ENCODE measurements at places on chromosomes 7 and 10.

DNA sequence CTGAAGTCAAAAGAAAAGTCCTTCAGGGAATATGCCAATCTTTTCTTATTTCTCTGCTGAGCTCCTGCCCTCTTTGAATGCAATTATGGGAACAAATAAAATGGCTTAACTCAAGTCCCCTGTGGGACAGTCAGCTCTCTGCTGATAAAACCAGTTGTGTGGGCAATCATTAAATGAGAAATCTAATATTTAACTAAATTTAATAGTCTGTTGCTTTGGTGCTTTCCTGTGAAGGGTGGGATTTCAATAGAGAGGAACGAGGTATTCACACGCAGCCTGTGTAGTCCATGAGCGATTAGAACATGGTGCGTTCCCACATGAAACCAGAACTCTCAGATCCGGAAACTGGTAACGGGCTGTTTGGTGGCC is 138.4 kb downstream of the PAXIP1 start:
- peaks cover 83% of the 10 kb centered on the region for H3K27me3 ChIP-seq
- no peak for DNase-seq
- H3K4me3 ChIP-seq: no peak overlapping the region

DNA sequence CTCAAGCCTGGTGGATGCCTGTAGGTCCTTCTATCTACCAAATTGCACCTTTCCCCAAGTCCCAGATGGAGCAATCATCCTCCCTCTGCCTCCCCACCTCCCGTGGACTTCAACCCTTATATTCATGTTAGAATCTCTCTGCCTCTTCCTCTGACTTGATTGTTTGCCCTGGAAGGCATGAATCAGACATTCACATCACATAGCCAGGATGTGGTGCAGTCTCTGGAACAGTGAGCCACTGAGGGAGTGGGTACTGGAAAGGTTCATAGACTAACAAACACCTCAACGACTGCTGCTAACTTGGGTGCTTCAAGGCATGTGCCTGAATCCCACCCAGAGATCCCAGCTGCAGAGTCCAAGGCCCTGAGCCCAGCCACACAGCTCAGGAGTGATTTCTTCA is 494.0 kb downstream of the TNS3 start:
- H3K4me3 ChIP-seq: no peak overlapping the region
- no peak for DNase-seq
- H3K4me1 ChIP-seq: no peaks in the 10 kb centered on the region
- no peaks in the 10 kb centered on the region for H3K27me3 ChIP-seq
- H3K36me3 ChIP-seq: no peaks in the 10 kb centered on the region

DNA sequence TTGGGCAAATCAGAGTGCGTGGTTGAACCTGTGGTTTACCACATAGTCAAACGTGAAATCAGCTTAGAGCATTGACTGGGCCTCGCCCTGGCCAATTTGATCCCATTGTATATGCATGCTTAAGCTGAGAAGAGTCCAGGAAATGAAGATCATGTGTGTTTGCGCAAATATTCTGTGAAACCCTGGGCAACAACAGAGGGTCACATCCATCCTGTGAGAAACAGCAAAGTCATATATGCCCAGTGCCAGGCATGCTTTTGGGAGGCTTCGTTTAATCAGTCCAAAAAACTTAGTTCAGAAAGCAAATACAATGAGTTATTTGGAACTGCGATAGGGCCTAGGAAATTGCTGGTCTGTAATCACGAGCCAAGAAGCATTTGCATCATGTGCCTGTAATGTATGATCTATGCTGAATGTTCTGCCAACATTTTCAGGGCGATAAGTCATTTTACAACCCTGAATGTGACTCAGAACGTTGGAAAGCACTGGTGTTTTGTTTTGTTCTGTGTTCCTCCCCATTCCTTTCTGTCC is 412.1 kb upstream of the CELF2 start:
- no peak overlapping the region for H3K4me3 ChIP-seq
- no peaks in the 10 kb centered on the region for H3K36me3 ChIP-seq

GRCh38 chr7:90777041-90777440 is 180.9 kb downstream of the CDK14 start:
- H3K27ac ChIP-seq: peak overlapping the region; percentile 91
- H3K4me1 ChIP-seq: peaks cover 35% of the 10 kb centered on the region
- no peak for DNase-seq
- no peak overlapping the region for H3K4me3 ChIP-seq
- peaks cover 4% of the 10 kb centered on the region for H3K36me3 ChIP-seq
- H3K27me3 ChIP-seq: no peaks in the 10 kb centered on the region

GRCh38 chr10:86349474-86349873 is 17.1 kb downstream of the GRID1 start:
- H3K27ac ChIP-seq: no peak overlapping the region
- H3K4me3 ChIP-seq: no peak overlapping the region
- H3K27me3 ChIP-seq: no peaks in the 10 kb centered on the region
- H3K36me3 ChIP-seq: no peaks in the 10 kb centered on the region
- H3K4me1 ChIP-seq: no peaks in the 10 kb centered on the region
